ENCODE measurements at places on chromosomes 11 and 22.

DNA sequence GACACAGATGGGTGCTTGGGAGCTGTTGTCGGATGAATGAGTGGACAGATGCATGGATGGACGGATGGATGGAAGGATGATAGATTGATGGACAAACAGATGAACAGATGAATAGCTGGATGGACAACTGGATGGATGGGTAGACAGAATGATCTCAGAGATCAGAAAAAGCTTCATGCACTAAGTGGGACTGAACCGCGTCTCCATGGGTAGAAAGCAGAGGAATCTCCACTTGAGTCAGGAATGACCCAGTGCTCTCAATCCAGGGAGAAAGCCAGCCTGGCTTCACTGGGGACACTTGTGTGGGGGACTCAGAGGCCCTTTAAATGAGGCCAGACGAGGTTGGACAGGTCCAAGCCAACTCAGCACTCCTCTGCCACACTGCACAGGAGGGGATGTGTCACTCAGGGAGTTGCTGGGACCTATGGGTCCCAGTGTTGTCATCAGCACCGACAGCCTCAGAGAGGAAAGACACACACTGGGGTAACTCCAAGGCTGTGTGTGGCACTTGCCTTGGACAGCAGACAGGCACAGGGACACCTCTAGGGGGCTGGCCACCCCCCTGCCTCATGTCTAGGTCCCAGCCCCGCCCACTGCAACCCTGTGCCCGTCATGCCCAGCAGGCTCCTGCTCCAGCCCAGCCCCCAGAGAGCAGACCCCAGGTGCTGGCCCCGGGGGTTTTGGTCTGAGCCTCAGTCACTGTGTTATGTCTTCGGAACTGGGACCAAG lies 5.6 kb downstream of the IGLL5 start:
- no peak for DNase-seq

DNA sequence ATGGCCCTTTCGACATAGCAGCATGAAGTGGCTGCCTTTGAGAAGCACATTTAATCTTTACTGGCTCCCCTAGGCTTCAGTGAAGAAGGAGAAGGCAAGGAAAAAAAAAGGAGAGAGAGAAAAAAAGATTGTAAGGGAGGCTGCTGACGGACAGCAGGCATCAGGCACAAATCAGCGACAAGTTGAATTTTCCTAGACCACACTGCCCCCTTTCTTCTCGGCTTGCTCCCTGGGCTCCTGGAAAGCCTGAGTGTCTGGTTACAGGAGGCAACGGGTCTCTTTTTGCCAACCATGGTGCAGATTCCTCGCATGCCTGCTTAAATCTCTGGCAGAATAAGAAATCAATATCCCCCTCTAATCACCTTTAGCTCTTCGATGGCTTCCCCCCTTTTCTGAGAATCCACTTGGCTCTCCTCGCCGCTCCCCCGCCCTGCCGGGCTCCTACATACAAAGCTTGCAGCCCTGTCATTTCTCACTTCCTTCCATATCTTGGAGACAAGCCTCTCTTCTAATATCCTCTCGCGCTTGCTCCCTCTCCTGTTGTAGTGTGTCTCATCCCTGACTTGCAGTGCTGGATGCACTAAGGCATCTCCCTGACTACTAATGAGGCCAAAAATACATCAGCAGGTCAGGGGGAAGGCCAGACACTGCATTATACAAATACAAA lies 14.3 kb downstream of the BLID start:
- DNase-seq = no peak

- no peak for DNase-seq
Measured at GRCh38 chr11:126482586-126483108, 127.2 kb downstream of the ST3GAL4 start.

DNA sequence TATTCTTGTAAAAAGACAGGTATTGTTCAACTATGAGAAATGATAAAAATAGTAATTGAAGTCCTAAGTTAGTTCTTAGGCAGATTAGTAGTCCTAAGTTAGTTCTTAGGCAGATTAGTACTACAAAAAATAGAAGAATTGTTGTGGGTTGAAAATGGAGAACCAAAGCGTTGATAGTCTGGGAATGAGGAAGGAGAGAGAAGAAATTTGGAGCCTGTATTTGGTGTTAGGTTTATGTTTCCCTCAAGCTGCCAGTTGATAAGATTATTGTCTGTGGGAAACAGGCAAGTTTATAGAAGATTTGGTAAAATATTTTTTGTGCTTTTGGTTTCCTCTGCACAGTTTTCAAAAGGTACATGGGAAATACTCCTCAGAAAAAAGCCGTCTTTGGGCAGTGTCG lies 3.6 kb downstream of the BCO2 start:
- DNase-seq = no peak

GRCh38 chr11:68683536-68684384 lies 584 bp upstream of the GAL start:
- no peak for DNase-seq

DNA sequence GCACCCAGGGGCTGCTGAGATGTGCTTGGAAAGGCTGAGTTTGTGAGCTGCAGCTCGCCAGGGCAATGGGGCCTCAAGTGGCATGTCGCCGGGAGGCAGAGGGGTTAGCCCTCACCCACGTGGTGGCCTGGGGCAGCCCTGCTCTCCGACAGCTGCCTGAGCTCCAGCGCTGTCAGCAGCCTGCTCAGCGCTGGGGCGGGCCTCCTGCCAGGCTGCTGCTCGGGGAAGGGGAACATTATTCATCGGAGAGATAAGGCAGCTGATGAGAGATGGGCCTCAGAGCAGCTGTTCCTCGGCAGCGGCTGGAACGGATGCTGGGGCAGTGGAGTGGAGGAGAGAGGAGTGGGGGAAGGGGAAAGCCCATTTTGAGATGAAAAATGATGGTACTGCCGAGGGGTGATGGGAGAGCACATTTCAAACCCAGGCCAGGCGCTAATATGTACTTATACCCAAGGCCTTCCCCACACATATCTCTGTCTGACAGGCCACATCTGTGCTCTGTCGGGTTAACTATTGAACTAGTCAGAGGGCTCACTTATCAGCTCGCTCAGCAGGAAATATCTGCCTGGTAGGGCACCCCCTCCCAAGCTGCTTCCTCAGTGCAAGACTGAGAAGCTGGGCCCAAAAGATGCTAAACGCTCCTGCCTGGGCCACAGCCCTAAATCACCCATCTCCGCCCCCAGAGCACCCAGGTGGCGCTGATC lies 79.5 kb downstream of the TIMP3 start:
- no peak for DNase-seq

- DNase-seq = no peak
Measured at GRCh38 chr11:109972181-109972715, 120.9 kb upstream of the ZC3H12C start.

DNA sequence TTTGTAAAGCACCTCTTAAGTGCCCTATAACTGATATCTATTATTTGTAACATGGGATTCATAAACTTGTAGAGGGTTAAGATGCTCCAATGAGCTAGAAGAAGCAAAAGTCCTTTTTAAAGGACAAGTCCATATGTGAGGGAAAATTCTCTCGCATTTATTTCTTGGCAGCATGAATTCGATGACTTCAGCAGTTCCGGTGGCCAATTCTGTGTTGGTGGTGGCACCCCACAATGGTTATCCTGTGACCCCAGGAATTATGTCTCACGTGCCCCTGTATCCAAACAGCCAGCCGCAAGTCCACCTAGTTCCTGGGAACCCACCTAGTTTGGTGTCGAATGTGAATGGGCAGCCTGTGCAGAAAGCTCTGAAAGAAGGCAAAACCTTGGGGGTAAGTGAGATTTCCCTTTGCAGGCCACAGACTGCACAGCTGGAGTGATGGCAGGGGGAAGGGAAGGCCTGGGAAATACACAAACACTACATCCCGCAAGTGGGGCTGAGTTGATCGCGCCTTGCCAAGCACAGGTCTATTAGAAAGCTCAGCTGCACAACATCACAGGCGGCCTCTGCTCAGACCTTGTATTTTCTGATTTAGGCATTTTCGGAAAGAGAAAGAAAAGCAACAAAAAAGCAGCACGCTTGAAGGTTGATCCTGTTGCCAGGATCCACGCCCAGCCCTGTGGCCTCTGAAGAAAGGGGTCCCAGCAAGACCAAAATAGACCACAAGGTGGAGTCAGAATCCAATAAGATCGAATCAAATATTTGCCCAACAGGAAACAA lies 1.5 kb downstream of the MS4A8 start:
- no peak for DNase-seq

DNA sequence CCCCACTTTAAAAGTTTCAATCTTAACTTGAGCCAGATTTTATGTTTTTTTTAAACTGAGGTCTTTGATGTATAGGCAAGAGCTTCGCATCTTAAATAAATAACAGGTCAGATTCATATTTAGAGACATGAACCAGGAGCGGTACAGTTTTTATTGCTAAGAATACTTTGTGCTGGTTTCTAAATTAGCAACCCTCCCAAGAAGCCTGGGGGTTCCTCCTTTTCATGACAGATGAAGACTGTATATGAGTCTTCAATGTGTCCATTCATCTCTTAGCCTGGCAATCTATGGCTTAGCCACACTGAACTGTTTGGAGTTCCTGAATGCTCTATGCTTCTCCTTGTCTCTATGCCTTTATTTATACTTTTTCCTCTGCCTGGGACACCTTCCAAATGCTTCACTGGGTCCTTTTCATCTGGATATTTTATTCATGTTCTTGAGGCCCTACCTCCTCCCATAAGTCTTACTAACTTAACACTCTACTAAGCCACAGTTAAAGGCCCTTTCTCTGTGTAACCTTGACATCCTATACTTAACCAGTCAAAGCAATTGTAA lies 338.6 kb downstream of the INSC start:
- no peak for DNase-seq

- DNase-seq = no peak
Measured at GRCh38 chr22:28015046-28015425, 96.0 kb upstream of the PITPNB start.

DNA sequence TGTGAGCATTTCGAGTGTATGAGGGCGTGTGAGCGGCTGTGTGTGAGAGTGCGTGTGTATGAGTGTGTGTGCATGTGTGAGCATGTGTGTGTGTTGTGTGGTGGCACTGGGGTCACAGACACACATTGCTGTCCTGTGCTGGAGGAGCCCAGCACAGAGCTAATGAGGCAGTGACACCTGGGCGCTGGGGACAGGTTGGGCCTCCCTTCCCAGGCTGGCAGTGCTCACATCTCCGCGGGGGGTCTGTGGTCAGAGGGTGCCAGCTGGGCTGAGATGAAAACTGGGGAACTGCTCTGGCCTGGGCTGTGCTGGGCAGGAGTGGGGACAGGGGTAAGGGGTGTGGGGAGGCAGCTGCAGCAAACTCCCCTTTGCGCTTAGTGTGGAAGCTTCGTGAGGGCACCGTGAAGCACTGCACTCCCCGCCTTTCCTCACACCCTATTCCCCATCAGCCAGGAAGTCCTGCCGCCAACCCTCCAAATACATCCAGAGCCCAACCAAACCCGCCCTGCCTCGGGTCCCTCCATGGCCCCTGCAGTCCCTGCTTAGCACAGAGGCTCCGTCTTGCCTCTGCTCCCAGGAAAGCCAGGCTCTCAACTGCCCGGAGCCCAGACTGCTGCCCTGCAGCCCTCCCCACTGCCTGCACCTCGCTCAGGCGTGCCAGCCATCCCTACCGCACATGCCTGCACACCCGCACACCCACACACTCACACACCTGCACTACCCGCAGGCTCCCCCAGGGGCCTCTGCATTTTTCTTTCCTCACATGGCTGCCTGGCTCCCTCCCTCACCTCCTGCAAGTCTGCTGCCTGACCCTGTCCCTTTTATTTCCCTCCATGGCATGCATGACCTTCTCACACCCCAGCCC lies 62.0 kb upstream of the THY1 start:
- DNase-seq = no peak

GRCh38 chr22:48336339-48337060 lies 1491.2 kb downstream of the BRD1 start:
- no peak for DNase-seq

DNA sequence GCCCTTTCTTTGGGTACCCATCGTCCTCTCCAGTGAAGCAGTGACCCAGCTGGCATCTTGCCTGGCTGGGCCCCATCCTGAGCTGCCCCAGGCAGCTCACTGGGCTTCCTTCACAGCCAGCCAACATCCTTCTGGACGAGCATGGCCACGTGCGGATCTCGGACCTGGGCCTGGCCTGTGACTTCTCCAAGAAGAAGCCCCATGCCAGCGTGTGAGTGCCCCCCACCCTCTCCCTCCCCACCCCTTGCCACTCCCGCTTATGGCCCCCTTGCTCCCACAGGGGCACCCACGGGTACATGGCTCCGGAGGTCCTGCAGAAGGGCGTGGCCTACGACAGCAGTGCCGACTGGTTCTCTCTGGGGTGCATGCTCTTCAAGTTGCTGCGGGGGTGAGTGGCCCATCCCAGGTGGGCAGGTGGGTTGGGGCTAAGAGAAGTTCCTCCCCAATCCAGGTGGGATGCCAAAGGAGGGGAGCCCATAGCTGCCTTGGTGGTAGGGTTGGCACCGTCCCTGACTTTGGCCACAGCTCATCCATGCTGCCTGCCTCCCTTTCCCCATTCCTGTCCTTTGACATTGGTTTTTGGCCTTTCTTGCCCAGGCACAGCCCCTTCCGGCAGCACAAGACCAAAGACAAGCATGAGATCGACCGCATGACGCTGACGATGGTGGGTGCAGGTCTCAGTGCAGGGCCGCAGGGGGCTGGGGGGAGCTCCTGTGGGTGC lies 6.8 kb upstream of the ANKRD13D start:
- no peak for DNase-seq

DNA sequence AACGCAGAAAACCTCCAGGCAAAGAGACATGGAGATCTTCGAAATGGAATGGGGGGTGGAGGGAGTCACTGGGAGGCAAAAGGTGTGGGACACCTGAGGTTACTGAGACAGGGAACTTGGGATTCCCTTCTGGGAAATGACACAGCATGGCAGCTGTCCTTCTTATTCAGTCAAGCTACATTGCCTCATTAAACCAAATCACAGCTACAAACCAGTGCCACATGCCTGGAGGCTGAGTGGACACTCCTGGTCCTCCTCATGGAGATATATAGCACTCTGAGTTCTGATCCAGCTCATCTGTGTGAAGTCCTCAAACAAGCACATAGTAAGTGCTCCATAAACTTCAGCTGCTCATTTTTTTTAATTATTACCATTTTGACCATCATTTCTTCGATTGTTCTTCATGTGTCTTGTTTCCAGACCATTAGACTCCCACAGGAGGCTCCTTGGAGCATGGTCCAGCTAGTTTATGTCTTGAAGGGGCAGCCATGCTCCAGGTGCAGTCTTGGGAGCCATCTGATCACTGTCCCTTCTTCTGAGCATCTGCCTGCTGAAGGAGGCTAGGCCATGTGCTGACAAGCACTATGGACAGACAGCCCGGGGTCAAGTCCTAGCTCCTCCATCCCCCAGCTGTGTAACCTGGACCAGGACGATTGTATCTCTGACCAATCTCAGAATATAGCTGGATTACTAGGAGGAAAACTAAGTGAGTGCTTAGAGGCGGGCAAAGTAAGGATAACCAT lies 9.7 kb upstream of the FXYD2 start:
- DNase-seq = no peak

DNA sequence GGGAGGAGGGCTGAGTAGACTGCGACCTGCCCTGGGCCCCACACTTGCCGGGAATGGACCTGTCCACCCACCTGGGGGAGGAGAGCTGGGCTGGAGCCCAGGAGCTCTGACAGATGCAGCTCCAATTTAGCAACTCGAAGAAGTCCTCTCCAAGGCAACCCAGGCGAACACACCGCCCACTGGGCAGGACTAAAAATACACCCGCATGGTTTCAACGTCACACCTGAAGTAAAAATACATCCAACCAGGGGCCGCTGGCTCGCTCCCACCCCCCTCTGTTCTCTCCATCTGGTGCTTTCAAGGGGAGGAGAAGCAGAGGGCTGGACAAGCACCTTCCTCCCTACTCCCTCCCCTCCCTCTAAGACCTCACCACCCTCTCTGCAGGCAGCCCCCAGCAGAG lies 119.9 kb downstream of the FEZ1 start:
- DNase-seq = no peak

Measured in stimulated activated CD8-positive, alpha-beta memory T cell treated with anti-CD3 and anti-CD28 coated beads, Interleukin-4, amount 100 ng/mL, for 4 hours (primary cell).